Activated T-helper 1 cell treated with anti-CD3 and anti-CD28 coated beads, Interleukin-12 subunit alpha, Interleukin-12 subunit beta, Interleukin-2, Interleukin-4 antibody, amounts not matched to agents 30 ng/mL and 10 ng/mL and 1 ng/mL, durations not matched to agents 14 hours and 24 hours and 36 hours (primary cell): ENCODE measurements at places on chromosomes 1 and 21. TPM values are rescaled to one million over a fixed set of nuclear protein-coding genes. Genes with fewer than 3 reads are reported as not detected.

- no peak overlapping the region for H3K4me3 ChIP-seq
- H3K27me3 ChIP-seq, result no peaks in the 10 kb centered on the region
- H3K27ac ChIP-seq, result peak overlapping the region; percentile 86
- peaks cover 21% of the 10 kb centered on the region for H3K4me1 ChIP-seq
Observed at GRCh38 chr1:47351305-47351704, 17.7 kb downstream of the CMPK1 start.

DNA sequence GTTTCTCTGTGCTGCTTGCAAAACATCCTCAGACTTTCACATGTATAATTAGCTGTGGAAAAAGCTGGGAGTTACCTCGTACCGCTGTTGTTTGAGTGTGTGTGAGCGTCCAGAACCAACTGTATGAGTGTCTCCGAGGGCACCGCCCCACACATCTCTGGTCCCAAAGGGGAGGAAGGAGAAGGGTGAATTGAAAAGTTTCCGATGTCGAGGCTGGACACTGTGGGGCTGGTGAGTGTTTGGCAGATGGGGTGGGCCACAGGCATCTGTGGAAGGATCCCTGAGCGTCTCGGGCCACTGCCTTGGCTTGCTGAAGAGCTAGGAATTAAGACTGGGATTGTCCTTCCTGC, 1.2 kb downstream of the ATP2B4 start:
- H3K36me3 ChIP-seq, result peaks cover 16% of the 10 kb centered on the region
- no peaks in the 10 kb centered on the region for H3K27me3 ChIP-seq
- H3K4me3 ChIP-seq, result peak overlapping the region; percentile 92
- DNase-seq, result no peak
- peaks cover 84% of the 10 kb centered on the region for H3K4me1 ChIP-seq

- H3K36me3 ChIP-seq, result peaks cover 21% of the 10 kb centered on the region
- H3K4me1 ChIP-seq, result peaks cover 15% of the 10 kb centered on the region
- H3K4me3 ChIP-seq, result peak overlapping the region; percentile 59
- no peak for DNase-seq
- no peaks in the 10 kb centered on the region for H3K27me3 ChIP-seq
- no peak overlapping the region for H3K27ac ChIP-seq
Observed at GRCh38 chr1:59026472-59026948, 242.7 kb upstream of the JUN start.

The APOBEC4 gene
- not detected in 2 replicates for total RNA-seq

DNA sequence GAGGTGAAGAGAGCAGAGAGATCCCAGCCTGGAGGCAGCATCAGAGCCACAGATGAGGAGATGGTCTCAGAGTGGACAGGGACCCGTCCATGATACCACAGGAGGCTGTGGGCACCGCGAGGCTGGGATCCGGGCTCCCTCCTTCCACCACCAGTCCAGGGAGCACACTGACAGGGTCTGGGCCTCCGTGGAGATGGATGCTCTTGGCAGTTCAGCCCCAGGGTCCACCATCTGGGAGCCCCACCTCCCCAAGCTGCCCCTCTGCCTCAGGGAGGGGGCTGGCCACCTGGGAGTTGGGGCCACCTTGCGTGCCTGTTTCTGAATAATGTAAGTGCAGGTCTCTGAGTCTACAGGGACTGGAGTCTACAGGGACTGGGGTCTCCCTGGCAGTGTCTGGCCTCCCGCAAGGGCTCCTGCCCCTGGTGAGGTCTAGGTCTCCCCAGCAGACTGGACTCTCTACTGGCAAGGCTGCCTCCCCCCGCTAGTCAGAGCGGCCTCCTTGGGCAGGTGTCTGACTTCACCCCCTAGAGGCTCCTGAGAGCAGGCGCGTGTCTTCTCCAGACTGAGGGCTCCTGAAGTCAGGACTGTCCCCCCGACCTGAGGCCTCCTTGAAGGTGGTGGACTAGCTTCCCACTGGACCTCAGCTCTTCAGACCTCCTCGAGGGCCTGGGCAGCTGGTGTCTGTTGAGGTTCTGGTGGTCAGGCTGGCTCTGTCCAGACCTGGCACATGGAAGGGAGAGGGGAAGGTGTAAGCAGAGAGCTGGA, 218.5 kb downstream of the PTPRU start:
- no peaks in the 10 kb centered on the region for H3K4me1 ChIP-seq
- H3K36me3 ChIP-seq, result no peaks in the 10 kb centered on the region
- H3K27me3 ChIP-seq, result no peaks in the 10 kb centered on the region

GRCh38 chr1:228367798-228368791, 38.5 kb downstream of the TRIM11 start:
- H3K4me3 ChIP-seq, result no peak overlapping the region
- no peaks in the 10 kb centered on the region for H3K36me3 ChIP-seq
- no peak overlapping the region for H3K27ac ChIP-seq
- H3K4me1 ChIP-seq, result no peaks in the 10 kb centered on the region

GRCh38 chr1:94247138-94248094, 10.0 kb upstream of the ARHGAP29 start:
- no peak overlapping the region for H3K27ac ChIP-seq
- peak overlapping the region; percentile 66 for H3K4me3 ChIP-seq
- peaks cover 62% of the 10 kb centered on the region for H3K27me3 ChIP-seq
- no peaks in the 10 kb centered on the region for H3K36me3 ChIP-seq
- peaks cover 13% of the 10 kb centered on the region for H3K4me1 ChIP-seq

DNA sequence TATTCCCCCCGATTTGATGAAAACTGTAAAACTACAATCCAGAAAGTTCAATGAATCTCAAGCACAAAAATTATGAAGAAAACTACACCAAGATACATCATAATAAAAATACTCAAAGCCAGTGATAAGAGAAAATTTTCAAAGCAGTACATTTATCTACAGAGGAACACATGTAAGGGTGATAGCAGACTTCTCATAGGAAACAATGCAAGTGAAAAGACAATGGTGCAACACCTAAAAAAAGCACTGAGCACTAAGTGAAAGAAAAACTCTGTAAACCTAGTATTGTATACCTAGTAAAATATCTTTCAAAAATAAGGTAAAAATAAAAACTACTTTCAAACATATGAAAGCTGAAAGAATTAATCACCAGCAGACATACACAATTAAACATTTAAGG, 76.1 kb upstream of the IRF2BP2 start:
- H3K27me3 ChIP-seq, result no peaks in the 10 kb centered on the region
- no peak overlapping the region for H3K27ac ChIP-seq
- H3K4me3 ChIP-seq, result no peak overlapping the region
- no peak for DNase-seq
- H3K36me3 ChIP-seq, result peaks cover 2% of the 10 kb centered on the region

The TMPRSS3 gene
- 33.7 and 41.3 TPM in 2 replicates for total RNA-seq

GRCh38 chr1:156492591-156493080, 7.9 kb downstream of the MEF2D start:
- H3K4me1 ChIP-seq, result peaks cover 90% of the 10 kb centered on the region
- no peaks in the 10 kb centered on the region for H3K27me3 ChIP-seq
- H3K4me3 ChIP-seq, result peak overlapping the region; percentile 32
- H3K27ac ChIP-seq, result peak overlapping the region; percentile 2
- H3K36me3 ChIP-seq, result peaks cover 39% of the 10 kb centered on the region

GRCh38 chr1:27567971-27568299, 36.0 kb downstream of the AHDC1 start:
- H3K36me3 ChIP-seq, result peaks cover 7% of the 10 kb centered on the region
- no peak for DNase-seq
- H3K27me3 ChIP-seq, result no peaks in the 10 kb centered on the region
- H3K4me3 ChIP-seq, result peak overlapping the region; percentile 67
- peaks cover 18% of the 10 kb centered on the region for H3K4me1 ChIP-seq

- H3K4me3 ChIP-seq, result no peak overlapping the region
- no peaks in the 10 kb centered on the region for H3K36me3 ChIP-seq
- DNase-seq, result no peak
- peaks cover 77% of the 10 kb centered on the region for H3K27me3 ChIP-seq
Observed at GRCh38 chr1:44424747-44425146, 19.7 kb downstream of the RNF220 start.

GRCh38 chr21:31130821-31131220, 92.5 kb upstream of the KRTAP19-8 start:
- peaks cover 77% of the 10 kb centered on the region for H3K36me3 ChIP-seq
- H3K27me3 ChIP-seq, result no peaks in the 10 kb centered on the region
- DNase-seq, result no peak
- peak overlapping the region; percentile 98 for H3K27ac ChIP-seq

- H3K36me3 ChIP-seq, result peaks cover 15% of the 10 kb centered on the region
- no peak for DNase-seq
- H3K27ac ChIP-seq, result no peak overlapping the region
- no peaks in the 10 kb centered on the region for H3K27me3 ChIP-seq
- H3K4me3 ChIP-seq, result peak overlapping the region; percentile 96
Observed at GRCh38 chr1:15620155-15620545, 2.9 kb downstream of the DDI2 start.

- no peak overlapping the region for H3K4me3 ChIP-seq
- no peak overlapping the region for H3K27ac ChIP-seq
- no peak for DNase-seq
- peaks cover 9% of the 10 kb centered on the region for H3K36me3 ChIP-seq
- peaks cover 51% of the 10 kb centered on the region for H3K27me3 ChIP-seq
- H3K4me1 ChIP-seq, result peaks cover 64% of the 10 kb centered on the region
Observed at GRCh38 chr1:224621813-224622682, 5.9 kb downstream of the CNIH3 start.

DNA sequence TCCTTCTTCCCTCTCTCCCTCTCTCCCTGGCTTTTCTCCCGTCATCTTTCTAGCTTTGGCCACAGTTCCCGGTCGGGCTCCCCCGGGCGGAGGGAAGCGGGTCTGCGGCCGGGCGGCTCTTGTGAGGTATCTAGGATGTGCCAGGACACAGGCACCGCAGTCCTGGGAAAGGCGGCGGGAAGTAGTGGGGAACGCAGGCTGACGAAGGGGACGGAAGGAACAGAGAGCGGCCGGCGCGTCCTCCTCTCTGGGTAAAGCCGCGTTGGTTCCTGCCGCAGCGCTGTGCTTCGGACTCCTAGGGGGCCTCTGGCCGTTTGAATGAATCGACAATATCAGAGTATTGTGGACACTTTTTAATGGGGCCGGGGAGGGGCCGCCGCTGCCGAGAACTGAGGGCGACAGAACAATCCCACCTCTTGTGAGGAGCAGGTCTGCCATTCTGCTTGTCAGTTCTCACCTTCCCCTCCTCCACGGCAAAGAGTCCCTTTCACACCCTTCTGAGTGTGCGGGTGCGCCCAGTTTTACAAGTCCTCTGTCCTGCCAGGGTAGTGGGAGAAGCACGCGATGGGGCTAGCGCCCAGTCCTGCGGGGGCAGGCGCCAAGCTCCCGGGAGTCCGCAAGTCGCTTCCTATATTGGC, 1.2 kb upstream of the LHX9 start:
- H3K4me3 ChIP-seq, result peak overlapping the region; percentile 71
- peaks cover 97% of the 10 kb centered on the region for H3K27me3 ChIP-seq
- H3K27ac ChIP-seq, result no peak overlapping the region

- no peaks in the 10 kb centered on the region for H3K4me1 ChIP-seq
- H3K27ac ChIP-seq, result no peak overlapping the region
- H3K36me3 ChIP-seq, result no peaks in the 10 kb centered on the region
- no peak overlapping the region for H3K4me3 ChIP-seq
Observed at GRCh38 chr21:18289876-18290275, 45.2 kb downstream of the CHODL start.

DNA sequence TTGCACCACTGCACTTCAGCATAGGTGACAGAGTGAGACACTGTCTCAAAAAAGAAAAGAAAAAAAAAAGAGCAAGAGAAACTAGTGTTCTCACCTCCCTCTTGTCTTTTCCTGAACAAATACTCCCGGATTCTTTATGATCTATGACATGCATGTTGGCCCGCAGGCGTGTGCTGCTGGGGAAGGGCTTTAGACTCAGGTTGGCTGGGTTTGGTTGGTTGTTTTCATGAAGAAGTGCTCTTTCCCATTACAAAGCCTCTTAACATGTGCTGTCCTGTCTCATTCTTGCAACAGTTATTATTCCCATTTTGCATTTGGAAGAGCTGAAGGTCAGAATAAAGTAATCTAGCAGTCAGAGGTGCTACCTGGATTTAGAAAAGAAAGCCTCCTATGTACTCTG, 79.5 kb downstream of the TRABD2B start:
- H3K4me3 ChIP-seq, result no peak overlapping the region
- no peaks in the 10 kb centered on the region for H3K4me1 ChIP-seq
- H3K36me3 ChIP-seq, result no peaks in the 10 kb centered on the region
- H3K27me3 ChIP-seq, result no peaks in the 10 kb centered on the region

DNA sequence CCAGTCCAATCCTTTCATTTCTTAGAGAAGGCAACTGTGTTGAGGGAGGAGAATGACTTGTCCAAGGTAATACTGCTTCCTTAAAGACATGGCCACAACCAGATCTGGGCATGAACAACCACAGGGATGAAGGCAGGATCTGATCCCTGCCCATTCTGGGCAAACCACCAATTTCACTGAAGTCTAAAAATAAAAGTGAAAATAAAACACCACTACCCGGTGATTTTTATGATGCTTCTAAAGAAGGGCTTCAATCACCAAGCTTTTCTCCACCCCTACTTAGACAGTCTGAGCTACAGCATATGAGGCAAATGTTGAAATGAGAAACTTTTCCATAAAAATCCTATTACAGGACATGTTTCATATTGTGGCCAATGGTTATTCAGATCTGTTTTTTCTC, 133.0 kb downstream of the PTPN14 start:
- H3K27ac ChIP-seq, result peak overlapping the region; percentile 18
- H3K27me3 ChIP-seq, result no peaks in the 10 kb centered on the region
- H3K4me3 ChIP-seq, result peak overlapping the region; percentile 34

The CLCA2 gene
- not detected in 2 replicates for total RNA-seq

GRCh38 chr1:112444269-112444668, 48.3 kb downstream of the CTTNBP2NL start:
- H3K4me3 ChIP-seq, result no peak overlapping the region
- no peaks in the 10 kb centered on the region for H3K36me3 ChIP-seq
- H3K27me3 ChIP-seq, result peaks cover 5% of the 10 kb centered on the region
- no peak overlapping the region for H3K27ac ChIP-seq

The CLDN8 gene
- total RNA-seq, result not detected in 2 replicates

- H3K27me3 ChIP-seq, result no peaks in the 10 kb centered on the region
- no peaks in the 10 kb centered on the region for H3K4me1 ChIP-seq
- no peak overlapping the region for H3K4me3 ChIP-seq
Observed at GRCh38 chr1:57440096-57440495, 16.2 kb upstream of the DAB1 start.

- H3K36me3 ChIP-seq, result no peaks in the 10 kb centered on the region
- H3K27ac ChIP-seq, result no peak overlapping the region
- H3K4me3 ChIP-seq, result no peak overlapping the region
- H3K4me1 ChIP-seq, result no peaks in the 10 kb centered on the region
Observed at GRCh38 chr1:91165033-91165654, 143.3 kb upstream of the ZNF644 start.

The RHCE gene
- total RNA-seq, result 0.17 TPM in 1 of 2 replicates, not detected in the other

The RHBDL2 gene
- total RNA-seq, result not detected in 2 replicates

The SPRR2D gene
- total RNA-seq, result not detected in 2 replicates

GRCh38 chr1:192609110-192610079, 26.6 kb upstream of the RGS13 start:
- DNase-seq, result peak; percentile 36
- no peak overlapping the region for H3K4me3 ChIP-seq
- peaks cover 14% of the 10 kb centered on the region for H3K4me1 ChIP-seq

DNA sequence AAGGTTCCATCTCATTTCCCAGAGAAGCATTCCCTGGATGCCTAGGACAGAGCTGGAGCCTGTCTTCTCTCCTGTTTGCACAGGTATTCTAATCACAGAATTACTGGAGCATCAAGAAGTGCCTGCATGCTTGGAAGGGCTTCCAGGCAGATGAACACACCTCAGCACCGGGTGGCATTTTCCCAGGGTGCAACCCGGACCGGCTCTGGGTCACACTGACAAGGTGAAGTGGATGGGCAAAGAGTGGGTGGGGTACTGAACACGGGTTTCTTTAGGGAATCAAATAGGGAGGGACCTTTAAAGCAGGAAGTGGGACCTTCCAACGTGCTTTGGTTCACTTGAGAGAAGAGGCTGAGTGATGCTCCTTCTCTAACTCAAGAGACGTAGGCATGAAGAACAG, 7.1 kb upstream of the PEF1 start:
- H3K27ac ChIP-seq, result no peak overlapping the region
- H3K4me1 ChIP-seq, result no peaks in the 10 kb centered on the region
- H3K36me3 ChIP-seq, result peaks cover 2% of the 10 kb centered on the region
- no peak overlapping the region for H3K4me3 ChIP-seq
